NCI-H1694 (cell line): ENCODE measurements at places on chromosomes 7 and 10.
A peak's percentile ranks its signal among the peaks of the same experiment; 100 is the strongest.

DNA sequence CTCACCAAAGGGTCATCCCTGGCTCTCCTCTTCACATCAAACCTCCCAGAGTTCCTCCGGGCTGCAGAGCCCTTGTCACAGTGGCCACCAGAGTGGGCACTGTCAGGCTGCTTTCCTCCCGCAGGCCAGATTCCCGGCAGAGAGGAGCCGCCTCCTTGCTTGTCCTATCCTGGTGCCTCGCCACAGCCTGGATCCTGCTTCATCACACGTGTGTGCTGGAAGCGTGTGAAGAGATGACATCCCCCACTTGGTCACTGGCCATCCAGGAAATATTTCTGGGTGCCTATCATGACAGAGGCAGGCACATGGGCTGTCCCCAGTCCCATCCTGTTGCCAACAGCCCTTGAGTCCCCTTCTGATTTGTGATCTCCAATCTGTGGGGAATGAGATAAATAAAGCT is 15.0 kb downstream of the INSIG1 start:
- DNase-seq = no peak

- no peak for DNase-seq
Observed at GRCh38 chr7:1706381-1706720, 36.3 kb downstream of the ELFN1 start.

GRCh38 chr7:73893342-73894101 is 32.6 kb downstream of the TMEM270 start:
- DNase-seq = peak; percentile 77

GRCh38 chr10:25934621-25935139 is 651 bp downstream of the MYO3A start:
- no peak for DNase-seq

GRCh38 chr7:38858259-38858884 is 50.6 kb downstream of the VPS41 start:
- no peak for DNase-seq

GRCh38 chr10:76036111-76036940 is 604.9 kb downstream of the LRMDA start:
- DNase-seq = peak; percentile 44

GRCh38 chr10:97736403-97736901 is 476 bp upstream of the ZFYVE27 start:
- DNase-seq = no peak

GRCh38 chr7:107924841-107925504 is 34.0 kb downstream of the DLD start:
- no peak for DNase-seq

DNA sequence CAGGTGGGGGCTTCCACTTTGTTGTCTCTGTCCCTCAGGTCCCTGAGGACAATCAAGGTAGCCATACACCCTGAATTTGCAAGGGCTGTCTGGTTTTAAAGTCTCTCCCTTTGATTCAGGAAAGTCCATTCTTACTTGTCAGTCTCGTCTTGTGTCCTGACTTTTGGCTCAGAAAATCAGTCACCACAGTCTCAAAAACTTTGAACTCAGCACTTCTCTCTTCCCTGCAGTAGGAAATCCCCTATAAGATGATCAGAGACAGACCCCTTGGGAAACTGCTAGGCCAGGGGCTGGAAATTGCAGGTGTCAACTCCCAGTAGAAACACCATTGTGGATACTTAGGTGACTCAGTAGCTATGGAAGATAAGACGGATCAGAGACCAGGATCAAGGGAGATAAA is 73.1 kb downstream of the CDC123 start:
- DNase-seq = no peak

- peak; percentile 75 for DNase-seq
Observed at GRCh38 chr10:100878291-100878910, 34.4 kb upstream of the SLF2 start.

DNA sequence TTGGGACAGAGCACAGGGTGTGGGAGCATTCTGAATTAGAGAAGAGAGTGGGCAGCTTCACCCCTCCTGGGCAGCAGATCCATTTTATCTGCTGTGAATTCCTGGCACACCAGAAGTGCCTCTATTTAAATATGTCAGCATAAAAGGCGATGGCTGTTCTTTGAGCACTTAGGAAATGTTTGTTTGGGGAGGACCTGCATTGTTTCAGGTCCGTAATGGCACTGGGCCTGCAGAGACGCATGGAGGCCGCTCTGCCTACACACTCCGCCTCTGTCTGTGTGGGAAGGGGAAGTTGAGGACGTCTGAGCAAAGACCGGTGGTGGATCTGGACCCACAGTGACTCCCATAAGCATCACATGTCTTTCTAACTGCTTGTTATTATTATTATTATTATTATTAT is 253.2 kb downstream of the CAMK1D start:
- DNase-seq = no peak

DNA sequence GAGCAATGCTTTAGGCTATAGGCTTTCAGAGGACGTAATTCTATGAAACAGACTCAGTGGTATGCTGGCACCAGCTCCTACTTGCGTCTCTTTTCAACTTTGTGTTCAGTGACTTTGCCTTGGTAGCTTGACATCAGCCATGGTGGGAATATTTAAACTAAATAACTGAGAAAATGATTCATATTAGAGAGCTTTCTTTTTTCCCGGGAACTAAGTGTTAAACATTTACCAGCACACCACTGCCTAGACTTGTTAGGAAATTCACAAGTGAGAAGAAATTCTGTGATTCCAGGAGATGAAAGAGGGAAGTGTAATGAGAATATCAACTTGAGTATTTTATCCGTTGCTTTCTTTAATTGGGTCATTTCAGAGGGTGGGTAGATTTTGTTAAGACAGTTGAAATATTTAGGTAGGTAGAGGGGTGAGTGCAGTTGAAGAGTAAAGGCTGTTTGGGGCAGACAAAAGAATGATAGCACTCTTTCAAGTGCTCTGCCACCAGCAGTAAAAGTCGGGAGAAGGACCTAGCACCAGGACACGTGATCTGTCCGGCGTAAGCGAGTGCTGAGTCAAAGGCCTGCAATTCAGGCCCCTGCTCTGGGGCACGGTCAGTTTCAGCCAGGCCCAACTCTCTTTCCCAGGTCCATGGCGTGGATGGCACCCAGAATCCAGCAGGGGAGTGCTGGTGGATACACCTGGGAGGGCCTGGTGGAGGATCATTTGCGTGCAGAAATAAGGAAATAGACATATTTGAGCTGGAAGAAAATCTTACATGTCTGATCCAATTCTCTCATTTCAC is 206.3 kb downstream of the SNX10 start:
- DNase-seq = no peak

DNA sequence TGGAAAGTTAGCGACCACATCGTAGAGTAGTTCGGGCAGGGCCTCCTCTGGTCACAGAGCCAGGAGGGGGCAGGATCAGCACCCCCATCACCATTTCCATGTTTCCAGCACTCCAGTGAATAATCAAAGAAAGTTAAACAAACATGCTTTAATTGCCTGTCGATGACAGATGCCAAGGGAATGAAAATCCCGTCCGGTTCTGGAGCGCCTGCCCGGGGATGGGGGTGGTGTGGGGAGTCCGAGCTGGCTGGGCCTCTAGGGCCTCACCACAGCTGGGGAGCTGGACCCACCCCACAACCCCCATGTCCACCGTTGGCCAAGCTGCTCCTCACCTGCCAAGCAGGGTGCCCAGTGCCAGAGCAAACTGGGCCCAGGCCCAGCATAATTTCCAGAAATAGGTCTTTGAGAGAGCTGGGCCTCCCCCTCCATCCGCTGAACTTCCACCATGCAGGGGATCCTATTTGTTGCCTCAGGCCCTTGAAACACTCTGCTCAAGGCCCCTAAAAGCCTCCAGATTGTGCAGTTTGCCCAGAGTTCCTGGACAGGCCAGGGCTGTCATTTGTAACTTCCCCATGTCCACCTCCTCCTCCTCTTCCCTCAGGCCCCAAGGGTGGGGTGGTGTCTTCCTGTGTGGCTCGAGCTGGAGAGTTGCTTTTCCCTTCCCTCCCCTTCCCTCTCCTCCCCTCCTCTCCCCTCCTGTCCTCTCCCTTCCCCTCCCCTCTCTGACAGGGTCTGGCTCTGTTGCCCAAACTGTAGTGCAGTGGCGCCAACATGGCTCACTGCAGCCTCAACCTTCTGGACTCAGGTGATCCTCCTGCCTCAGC is 101.0 kb downstream of the MYL10 start:
- no peak for DNase-seq

GRCh38 chr7:149733924-149734790 is 39.2 kb downstream of the ZNF467 start:
- no peak for DNase-seq

GRCh38 chr7:94059746-94060145 is 55.6 kb upstream of the BET1 start:
- no peak for DNase-seq

- peak; percentile 41 for DNase-seq
Observed at GRCh38 chr7:2281541-2281940, 32.7 kb downstream of the SNX8 start.

GRCh38 chr10:19877466-19878255 is 61.4 kb downstream of the PLXDC2 start:
- DNase-seq = no peak

DNA sequence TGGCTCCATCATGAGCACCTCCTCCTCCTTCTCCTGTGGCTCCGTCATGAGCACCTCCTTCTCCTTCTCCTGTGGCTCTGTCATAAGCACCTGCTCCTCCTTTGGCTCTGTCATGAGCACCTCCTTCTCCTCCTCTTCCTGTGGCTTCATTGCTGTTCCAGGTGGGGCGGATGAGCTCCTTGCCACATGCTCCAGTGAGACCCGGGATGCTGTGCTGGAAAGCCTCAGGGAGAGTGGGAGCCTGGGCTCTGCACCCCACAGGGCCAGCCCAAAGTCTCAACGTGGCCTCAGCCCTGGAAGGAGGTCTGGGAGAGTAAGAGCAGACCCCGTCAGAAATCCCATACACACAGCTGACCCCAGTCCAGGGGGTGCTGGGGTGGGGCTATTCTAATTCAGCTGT is 380.7 kb downstream of the TCERG1L start:
- DNase-seq = no peak

DNA sequence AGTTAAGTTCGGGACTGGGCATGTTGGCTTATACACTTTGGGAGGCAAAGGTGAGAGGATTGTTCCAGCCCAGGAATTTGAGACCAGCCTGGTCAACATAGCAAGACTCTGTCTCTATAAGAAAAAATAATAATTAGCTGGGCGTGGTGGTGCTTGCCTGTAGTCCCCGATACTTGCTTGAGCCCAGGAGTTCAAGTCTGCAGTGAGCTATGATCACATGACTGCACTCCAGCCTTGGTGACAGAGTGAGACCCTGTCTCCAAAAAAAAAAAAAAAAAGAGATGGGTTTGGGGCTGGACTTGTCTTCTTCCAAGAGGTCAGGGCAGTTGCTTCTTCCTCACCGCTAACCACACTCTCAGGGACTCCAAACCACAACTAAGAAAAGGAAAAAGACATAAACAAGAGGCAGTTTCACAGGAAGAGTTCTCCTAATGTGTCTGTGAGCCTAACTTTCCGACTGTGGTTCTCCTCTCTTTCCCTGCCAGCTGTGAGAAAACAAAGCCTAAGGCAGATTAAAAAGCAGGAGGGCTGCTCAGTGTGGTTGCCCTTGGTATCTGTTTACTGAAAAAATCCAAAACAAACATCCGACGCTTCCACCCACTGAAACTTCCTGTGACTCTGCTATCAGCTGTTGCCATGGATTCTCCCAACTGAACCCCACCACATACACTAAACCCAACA is 2.4 kb upstream of the SERPINE1 start:
- no peak for DNase-seq

GRCh38 chr7:151157645-151158329 is 9.7 kb downstream of the GBX1 start:
- DNase-seq = no peak

GRCh38 chr10:124516746-124517397 is 55.2 kb downstream of the LHPP start:
- DNase-seq = no peak

DNA sequence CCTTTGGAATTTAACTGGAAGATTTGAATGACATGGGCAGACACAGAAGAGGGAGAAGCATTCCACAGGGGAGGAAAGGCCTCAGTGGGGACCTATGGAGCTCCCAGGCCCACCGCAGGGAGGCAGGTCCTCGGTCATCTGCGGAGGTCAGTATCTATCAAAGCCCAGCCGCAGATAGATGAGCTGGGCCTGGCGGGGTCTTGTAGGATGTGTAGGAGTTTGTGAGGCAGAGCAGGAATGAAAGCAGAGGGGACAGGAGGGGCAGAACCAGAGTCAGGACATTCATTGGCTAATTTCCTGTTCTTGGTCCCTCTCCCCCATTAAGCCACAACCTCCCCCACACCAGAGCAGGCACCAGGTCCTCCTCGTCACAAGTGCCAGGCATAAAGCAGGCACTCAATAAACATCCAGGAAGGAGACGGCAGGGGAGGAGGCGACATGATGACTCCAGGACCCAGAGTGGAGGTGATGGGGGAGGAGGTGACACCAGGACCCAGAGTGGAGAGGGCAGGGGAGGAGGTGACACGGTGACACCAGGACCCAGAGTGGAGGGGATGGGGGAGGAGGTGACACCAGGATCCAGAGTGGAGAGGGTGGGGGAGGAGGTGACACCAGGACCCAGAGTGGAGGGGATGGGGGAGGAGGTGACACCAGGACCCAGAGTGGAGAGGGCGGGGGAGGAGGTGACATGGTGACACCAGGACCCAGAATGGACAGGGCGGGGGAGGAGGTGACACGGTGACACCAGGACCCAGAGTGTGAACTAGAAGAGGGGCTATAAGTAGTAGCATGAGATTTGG is 83.7 kb upstream of the PDGFA start:
- no peak for DNase-seq

DNA sequence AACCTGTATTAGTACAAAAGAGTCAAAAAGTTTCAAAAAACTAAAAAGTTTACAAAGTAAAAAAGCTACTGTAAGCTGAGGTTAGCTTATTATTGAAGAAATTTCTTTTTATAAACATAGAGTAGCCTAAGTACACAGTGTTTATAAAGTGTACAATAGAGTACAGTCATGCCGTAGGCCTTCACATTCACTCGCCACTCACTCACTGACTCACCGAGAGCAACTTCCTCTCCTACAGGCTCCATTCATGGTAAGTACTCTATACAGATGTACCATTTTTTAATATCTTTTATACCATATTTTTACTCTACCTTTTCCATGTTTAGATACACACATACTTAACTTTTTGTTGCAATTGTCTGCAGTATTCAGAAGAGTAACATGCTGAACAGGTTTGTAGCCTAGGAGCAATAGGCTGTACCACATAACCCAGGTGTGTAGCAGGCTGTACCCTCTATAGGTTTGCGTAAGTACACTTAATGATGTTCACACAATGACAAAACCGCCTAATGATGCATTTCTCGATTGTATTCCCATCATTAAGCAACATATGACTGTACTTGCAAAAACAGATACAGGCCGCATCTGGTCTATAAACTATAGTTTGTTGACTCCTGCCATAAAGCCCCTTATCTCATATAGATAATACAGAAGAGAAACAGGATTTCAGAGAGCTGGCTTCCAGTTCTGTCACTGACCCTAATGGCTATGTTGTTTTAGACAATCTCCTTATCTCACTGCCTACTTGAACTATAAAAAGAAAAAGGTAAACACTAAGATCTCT is 438.8 kb downstream of the HTR7 start:
- no peak for DNase-seq
